Cerebellar nuclear complex (tissue), 1 donor: ENCODE measurements at places on chromosomes 16 and 17.

DNA sequence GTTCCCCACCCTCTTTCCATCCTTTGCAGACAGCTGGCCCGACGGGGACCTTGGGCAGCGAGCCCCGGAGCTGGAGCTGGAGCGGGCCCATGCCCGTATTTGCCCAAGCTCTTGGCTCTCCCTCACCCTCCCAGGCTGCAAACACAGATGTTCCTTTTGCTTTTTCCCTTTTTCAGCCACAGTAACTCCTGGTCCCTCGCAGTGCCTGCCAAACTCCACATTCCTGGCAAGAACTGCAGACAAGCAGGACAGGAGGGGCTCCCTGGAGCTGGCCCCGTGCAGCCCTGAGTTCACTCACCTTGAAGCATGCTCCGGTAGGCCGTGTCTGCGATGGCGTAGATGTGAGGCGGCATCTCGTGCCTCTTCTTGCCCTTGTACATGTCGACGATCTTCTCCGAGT lies 33.9 kb downstream of the MYH11 start:
- DNase-seq: no peak

- no peak for DNase-seq
Measured at GRCh38 chr16:15542261-15542660, 100.7 kb downstream of the MARF1 start.

DNA sequence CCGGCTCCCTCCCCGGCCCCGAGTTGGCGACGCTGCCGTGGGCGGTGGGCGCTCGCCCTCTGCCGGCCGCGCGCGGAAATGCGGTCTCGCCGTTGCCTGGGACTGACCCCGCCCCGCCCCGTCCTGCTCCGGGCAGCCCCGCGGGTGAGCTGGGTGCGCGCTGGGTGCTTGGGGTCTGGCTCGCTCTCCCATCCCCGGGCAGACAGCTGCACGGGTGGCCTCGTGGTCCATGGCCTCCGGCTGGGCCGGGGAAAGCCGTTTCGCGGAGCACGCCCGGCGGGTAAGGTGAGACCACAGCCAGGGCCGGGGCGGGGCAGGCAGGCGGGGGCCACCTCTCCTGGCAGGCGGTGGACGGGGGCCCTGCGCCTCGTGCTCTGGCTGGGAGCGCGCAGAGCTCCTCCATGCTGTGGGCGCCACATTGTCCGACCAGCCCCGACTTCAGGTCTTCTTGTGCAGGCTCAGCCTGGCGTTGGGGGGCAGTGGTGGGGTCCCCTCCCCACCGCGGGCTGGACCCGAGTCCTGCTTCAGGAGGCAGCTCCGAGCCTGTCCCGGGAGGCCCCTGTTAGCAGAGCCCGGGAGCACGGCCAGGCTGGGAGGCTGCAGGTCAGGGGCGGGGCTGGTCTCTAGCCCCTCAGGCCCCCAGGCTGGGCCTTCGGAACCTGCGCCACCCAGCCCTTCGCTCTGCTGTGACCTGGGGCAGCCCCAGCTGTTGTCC lies 7.0 kb upstream of the C1QTNF8 start:
- DNase-seq: no peak

DNA sequence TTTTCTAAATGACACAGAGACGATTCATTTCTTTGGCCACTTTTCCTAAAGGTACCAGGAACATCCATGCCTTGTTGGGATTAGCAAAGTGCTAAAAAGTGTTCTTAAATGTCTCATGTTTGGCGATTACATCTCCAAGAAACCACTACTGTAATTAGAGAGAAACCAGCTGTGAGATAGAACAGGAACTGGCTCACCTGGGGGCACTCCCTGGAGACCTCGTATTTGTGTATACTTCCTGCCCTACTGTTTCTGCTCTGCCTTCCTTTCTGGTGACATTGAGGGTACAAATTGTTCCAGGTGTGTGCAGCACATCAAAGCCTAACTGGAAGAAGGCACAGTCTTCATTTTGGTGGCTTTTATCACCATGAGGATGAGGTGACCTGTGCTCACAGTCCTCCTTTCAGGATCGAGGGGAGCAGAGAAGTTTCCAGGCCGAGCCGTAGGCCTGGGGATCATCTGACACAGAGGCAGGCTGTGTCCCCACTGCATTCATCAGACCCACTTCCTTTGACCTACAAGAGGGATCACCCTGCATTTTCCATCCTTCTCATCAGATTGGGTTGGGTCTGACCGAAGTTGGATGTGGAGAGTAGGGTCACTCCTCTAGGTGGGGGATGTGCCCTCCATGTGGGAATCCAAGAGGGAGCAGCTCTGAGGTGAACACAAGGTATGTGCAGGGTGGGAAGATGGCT lies 23.7 kb downstream of the CCL4 start:
- no peak for DNase-seq

- no peak for DNase-seq
Measured at GRCh38 chr17:72308744-72309385, 188.0 kb downstream of the SOX9 start.

DNA sequence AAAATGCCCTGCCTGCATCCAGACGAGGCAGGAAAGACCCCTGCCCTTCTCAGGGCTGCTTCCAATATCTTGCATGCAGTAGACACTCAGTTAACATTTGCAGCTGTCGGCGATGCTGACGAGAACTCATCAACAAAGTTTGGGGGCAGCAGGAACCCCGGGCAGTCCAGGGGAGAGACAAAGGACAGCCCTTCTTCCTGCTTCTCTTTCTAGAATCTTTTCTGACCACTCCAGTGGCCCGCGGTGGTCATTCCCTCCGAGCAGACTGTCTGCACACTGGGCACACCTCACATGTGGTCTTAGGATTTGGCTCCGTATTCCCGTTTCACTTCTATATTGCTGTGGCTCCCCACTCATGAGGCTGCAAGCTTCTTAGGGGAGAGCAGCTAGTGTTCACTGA lies 31.0 kb upstream of the MFSD6L start:
- no peak for DNase-seq

DNA sequence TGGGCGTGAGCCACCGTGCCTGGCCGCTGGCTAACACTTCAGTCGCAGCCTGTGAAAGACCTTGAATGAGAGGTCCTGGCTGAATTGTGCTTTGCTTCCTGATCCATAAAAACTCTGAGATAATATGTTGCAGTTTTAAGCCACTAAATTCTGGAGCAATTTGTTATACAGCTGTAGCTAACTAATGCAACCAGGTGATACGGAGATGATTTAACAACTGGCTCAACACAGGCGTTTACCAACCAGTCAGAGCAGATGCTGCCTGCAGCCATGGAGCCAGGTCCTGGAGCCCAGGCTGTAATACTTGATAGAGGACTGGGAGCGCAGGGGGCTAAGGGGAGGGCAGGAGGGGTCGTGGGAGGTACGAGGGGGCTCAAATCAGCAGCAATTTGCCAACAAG lies 50.9 kb downstream of the PLXDC1 start:
- no peak for DNase-seq

GRCh38 chr16:20897922-20898321 lies 2.2 kb downstream of the DCUN1D3 start:
- DNase-seq: no peak

DNA sequence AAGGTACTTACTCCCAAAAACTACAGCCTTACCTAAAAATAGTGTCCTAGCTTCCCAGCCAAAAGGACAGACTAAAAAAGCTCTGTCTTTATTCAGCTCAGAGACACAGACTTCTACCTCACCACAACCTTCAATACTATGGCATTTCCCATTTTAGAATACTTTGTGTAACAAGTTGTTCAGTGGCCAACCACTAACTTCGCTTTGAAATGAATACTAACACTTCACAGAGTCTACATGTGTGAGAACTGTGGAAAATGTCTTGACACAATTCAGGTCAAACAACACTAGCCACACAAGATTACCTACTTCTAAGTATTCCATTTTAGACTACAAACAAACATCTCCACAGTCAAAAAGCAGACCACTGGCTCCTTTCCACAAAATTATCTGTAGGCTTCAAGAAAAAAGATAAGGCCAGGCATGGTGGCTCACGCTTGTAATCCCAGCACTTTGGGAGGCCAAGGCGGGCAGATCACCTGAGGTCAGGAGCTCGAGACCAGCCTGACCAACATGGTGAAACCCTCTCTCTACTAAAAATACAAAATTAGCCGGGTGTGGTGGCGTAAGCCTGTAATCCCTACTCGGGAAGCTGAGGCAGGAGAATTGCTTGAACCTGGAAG lies 3.2 kb downstream of the HELZ start:
- DNase-seq: no peak
